ENCODE measurements at places on chromosomes 12 and 14.

DNA sequence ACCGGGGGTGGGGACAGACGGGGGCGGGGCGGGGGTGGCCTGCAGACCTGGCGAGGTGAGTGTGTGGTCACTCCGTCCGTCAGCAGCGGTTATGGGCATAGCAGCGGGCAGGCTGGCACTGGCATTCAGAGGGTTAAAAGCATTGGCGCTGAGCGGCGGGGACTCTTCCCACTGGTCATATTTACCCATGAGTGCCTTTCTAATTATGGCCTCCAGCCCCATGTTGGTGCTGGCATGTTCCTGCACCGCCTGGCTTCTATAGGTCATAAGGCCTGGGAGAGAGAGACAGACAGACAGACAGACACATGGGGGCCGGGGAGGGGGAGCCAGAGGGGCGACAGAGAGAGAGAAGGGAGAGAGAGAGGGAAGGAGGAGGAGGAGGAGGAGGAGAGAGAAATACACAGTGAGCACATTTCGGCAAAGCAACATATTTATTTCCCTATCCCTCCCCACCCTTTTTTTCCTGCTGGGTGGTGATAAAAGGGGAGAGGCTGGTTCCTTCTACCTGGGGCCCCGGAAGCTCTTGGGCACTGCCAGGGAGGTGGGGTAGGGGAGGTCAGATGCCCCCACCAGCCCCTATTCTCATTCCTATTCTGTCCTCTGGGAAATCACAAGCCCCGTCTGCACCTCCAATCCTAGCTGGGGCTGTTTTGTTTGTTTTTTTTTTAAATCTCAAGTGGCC, 32.6 kb downstream of the RFLNA start:
- DNase-seq: no peak

GRCh38 chr14:100065942-100066574, 836 bp downstream of the EVL start:
- DNase-seq: peak; percentile 39

- no peak for DNase-seq
These were observed 63.3 kb downstream of the TBX5 start for GRCh38 chr12:114342656-114343055.

DNA sequence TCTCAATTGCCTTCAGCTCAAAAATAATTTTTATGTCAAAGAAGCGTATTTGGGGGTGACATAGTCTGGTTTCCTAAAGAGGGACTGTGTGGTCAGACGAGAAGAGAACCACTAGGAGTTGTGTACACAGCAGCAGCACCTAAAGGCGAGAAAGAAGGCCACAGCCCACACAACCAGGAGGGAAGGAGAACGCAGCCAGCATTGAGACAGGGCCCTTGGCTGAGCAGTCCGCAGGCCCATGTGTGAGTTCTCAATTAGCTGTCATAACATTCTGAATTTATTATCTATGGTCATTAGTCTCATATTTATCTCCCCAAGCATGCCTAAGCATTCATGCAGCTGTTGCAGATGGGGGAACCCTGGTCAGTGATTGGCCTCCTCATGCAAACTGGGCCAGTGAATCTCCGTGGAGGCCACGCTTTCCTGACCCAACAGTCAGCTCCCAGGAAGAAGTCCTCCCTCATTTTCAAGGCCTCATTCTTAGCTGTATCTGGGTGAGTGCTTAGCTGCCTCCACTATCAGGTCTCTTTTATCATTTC, 81.2 kb upstream of the ATF7IP start:
- DNase-seq: no peak

DNA sequence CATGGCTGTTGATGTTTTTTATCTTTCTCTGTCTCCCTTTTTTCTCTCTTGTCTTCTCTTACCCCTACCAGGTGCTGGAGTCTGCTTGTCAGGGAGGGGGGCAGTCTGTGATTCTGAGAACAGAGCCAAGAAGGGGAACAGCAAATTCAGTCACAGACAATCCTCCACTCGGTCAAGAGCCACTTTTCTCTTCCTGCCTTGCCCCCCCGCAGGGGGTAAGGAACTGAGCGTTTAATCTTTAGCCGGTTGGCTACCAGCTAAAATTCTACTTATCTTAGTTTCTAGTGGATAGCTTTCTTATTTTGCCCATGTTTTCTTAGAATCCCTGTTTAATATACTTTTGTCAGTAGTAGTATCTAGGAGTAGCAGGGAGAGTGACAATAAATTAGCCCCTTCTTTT, 1.9 kb downstream of the RIMKLB start:
- DNase-seq: no peak

All from effector CD8-positive, alpha-beta T cell (primary cell).